ENCODE measurements at places on chromosomes 2 and 18.

DNA sequence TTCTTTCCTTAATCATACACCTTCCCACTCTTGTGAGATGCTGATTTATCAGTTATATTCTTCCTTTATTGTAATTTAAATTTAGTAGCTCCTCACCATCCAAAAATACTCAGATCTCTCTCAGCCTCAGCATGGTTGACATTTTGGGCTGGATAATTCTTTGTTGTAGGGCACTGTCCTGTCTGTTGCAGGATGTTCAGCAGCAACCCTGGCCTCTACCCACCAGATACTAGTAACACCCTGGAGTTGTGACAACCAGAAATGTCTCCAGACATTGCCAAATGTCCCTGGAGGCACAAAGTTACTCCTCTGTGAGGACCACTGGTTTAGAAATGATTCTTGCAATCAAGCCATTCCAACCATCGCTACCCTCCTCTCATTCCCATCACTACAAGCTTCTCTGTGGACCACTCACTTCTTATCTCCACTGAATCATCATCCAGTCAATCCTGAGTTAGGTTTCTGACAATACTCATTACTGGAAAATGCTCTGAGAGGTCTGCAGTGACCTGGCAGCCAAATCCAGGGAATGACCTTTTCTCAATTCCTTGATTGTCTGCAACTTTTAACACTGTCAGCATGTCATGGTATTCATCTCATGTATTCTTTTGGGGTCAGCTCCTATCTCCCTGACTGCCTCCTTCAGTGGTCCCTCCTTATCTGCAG is 43.3 kb downstream of the OSBPL6 start:
- no peak for DNase-seq

DNA sequence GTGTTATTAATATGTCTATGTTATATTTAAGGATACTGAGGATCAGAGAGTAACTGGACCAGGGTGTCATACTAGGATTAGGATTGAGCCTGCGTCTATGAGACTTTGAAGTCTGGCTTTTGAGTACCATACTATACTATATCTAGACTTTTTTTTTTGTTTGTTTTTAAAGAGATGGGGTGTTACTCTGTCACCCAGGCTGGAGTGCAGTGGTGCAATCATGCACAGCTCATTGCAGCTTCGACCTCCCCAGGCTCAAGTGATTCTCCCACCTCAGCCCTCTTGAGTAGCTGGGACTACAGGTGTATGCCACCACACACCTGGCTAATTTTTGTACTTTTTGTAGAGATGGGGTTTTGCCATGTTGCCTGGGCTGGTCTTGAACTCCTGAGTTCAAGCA is 66.2 kb upstream of the MAP4K3 start:
- DNase-seq: no peak

- no peak for DNase-seq
Measured at GRCh38 chr2:127011231-127011661, 95.7 kb downstream of the BIN1 start.

DNA sequence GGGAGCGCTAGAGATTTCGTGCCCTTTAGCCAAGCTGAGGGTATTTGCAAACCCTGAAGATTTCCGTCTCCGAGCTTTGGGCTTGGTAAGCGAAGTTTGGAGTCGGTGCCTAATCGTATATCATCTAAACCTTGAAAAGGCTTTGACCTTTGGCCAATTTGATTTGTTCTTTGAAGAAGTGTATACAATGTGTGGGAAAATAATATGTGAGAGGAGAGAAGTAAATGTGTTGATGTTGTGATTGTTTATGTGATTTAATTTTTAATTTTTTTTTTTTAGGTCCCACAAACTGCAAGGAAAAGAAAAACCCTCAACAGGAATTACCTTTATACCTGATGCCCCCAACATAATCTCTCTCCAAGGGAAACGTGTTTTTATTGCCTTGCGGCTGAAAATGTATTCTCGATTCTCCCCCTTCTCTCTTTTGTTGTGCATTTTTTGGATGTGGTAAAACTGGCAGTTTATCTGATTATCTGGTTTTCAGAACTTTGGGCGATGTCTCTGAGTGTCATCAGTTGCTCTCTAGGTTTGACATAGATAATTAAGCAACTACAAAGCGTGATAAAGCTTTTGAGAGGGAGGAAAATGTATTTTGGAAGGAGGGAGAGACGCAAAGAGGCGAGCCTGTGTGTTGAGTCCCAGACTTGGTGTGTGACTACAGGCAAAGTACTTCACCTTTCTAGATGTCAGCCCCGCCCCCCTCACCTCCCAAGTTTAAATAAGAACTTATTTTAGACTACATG is 912 bp upstream of the FBXO11 start:
- DNase-seq: peak; percentile 40

DNA sequence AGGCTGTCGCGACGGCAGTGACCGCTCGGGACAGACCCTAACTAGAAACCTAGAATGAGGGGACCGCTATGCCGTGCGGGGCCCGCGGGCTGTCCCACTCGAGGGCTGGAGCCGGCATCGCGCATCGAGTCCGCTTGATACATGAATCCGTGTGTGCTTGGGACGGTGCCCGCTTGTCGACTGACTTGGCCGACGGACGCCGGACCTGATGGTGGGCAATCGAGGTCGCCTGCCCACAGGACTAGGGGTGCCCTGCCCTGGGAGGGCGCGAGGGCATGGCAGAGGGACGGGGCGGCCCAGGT is 749 bp upstream of the PTMA start:
- DNase-seq: no peak

GRCh38 chr2:201915446-201915845 is 109.1 kb downstream of the CDK15 start:
- peak; percentile 34 for DNase-seq

DNA sequence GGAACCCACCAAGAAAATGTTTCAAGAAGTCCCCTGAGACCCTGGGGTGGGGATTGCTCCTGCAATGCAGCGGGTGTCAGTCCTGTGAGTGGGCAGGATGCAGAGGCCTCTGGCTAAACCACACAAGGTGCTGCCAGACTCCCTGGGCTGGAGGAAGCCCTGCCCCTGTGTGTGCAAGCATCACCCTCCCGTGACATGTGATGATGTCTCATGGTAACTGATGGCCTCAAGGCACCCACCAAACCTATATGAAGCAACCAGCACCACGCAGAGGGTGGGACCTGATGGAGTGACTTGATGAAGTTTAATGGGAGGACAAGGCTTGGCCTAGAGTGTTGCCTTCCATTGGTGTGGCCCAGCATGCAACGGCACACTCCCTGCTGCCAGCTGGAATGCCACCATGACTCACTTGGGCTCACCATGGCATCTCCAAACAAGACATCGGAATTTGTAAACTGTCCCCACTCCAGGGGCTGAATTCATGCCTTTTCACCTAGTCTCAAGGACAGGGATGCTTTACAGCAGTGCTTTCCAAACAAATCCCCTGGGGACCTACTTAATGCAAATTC is 8.7 kb upstream of the SLC14A1 start:
- no peak for DNase-seq

DNA sequence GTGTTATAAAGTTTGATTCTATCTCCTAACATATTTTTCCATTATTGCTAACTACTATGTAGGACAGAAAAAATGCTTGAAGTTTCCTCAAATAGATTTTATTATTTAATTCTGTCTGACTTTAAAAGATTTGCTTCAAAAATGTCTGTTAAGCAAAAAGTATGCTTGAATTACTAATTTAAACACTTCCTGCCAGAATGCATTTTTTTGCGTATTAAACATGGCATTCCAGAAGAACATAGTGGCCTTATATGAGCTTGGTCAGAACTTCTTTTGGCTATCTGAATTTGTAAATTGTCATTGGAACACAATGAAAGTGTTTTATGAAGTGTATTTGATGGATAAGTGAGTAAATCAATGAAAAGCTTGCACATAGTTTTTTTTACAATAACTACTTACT is 37.8 kb downstream of the MBD5 start:
- DNase-seq: no peak

DNA sequence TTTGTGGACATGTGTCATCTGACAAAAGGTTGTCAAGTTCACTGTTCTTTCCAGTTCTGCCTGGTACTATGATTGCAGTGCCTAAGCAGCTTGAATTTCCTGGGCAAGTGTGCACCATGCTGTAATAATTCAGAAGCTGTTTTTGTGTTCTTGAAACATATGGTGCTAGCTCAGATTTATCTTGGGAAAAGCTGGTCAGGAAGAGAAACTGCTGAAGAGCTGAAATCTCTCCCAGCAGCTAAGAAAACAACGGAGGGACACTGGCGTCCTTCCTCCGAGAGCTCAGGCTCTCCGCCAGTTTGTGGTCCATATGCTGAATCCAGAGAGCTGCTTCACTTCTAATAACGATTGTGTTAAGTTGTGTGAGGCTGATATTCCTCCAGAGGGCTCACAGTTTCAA is 642.0 kb downstream of the DPP10 start:
- DNase-seq: peak; percentile 12

- DNase-seq: no peak
Measured at GRCh38 chr2:219416235-219416602, 2.0 kb upstream of the DES start.

- DNase-seq: no peak
Measured at GRCh38 chr2:8364668-8365067, 317.2 kb upstream of the ID2 start.

- no peak for DNase-seq
Measured at GRCh38 chr2:138106606-138107005, 142.3 kb downstream of the HNMT start.

GRCh38 chr18:69480460-69480859 is 79.8 kb downstream of the DOK6 start:
- no peak for DNase-seq

GRCh38 chr2:60530660-60531281 is 22.7 kb downstream of the BCL11A start:
- DNase-seq: peak; percentile 79

GRCh38 chr2:221167561-221167960 is 404.5 kb downstream of the EPHA4 start:
- DNase-seq: no peak

- DNase-seq: peak; percentile 22
Measured at GRCh38 chr2:12725233-12726187, 8.8 kb downstream of the TRIB2 start.

DNA sequence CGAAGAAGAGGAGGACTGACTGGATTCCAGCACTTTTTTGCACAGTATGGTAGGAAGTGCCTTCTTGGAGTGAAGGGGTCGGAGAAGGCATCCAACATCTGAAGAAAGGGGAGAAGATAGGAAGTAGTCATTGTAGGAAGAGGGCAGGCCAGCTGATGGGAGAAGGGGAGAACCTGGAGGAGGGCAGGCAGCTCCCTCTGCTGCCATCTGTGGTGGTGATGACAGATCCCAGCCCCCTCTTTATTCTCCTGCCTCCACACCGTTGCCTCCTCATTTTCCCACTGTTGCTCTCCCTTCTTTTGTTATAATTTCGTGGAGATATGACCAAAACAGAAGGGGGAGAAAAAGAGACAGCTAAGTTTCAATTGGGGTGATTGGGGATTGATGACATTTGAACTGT is 2.9 kb upstream of the SCYGR2 start:
- DNase-seq: no peak

GRCh38 chr18:21934766-21935015 is 194.1 kb downstream of the MIB1 start:
- DNase-seq: no peak

DNA sequence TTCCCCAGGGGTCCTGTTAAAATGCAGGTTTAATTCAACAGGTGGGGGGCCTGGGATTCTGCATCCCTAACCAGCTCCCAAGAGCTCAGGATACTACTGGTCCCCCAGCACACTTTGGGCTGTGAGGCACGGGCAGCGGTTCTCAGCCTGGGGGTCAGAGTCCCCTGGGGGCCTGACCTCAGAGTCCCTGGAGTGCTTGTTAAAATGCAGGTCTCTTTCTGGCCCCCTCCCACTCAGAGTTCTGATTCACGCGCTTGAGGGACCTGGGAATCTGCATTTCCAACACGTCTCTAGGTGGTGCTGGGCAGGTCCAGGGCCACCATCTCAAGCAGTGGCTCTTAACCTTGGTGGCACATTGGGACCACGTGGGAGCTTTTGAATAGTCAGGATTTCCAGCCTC is 2.8 kb upstream of the OTOS start:
- DNase-seq: no peak

DNA sequence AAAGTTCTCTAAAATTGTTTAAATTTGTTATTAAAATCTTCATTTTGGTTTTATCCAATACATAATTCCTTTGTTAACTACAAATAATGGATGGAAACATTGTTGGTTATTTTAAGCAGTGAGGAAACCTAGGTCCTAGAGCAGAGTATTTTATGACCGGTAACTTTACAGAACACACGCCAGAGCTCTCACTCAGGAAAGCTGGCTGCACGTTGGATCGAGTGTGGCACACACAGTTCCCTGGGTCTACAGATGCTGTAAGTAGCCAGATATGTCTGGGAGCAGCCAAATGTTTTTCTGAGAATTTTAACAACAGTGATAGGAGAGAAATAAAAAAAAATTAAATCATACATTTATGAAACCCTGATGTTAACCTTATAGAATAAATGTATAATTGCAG is 264.4 kb downstream of the ZNF407 start:
- DNase-seq: no peak

GRCh38 chr2:37414470-37414949 is 70.1 kb downstream of the QPCT start:
- peak; percentile 46 for DNase-seq

DNA sequence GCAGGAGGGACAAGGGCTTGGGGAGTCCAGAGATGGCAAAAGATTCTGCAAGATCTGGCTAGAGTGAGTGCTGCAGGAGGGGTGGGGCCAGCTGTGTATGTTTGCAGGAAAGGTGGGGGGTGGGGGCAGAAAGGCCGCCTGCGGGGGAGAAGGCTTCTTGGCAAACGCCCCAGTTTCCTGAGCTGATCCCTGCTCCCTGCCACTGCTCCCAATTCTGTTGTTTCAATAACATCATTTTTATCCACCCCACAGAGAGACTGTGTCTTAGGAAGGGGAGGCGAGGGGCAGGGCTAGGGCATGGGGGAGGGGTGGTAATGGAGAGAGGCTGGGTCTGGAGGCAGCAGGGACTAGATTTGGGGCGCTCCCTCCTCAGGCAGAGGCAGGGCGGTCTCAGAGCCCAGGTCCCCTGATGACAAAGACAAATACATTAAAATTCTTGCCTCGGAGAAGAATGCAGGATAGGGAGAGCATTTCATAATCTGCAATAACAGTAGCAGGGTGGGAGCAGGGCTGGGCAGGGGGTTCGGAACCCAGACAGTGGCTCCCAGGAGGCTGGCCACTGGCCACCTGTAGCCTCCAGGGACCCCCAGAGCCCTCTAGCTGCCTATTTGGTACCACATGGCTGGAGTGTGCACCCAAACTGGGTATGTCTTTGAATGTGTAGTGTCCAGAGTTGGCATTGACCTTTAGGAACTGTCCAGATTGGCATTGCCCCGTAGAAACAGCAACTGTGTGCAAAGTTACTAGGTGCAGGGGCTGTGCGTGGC is 2.1 kb upstream of the WNT6 start:
- DNase-seq: no peak

DNA sequence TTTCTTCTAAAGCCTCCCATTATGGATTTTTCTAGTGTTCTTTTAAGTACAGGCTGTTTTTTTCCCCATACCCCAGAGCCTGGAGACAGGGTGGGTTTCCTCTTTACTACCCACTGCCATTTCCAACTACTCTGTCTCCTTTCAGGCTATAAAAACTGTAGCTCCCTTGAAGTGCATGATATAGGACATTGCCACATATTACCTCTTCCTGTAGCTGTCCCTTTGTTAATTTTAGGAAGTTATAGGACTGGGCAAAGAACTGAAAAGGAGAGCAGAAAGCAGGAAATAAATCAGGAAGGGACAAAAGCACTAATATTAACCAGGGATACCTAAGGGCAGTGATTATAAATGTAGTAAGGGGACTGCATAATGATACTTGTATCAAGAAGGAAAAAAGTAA is 54.1 kb downstream of the VIL1 start:
- DNase-seq: no peak

GRCh38 chr2:16223161-16223840 is 283.0 kb downstream of the MYCN start:
- no peak for DNase-seq

GRCh38 chr18:62792016-62792415 is 76.7 kb downstream of the PHLPP1 start:
- DNase-seq: no peak
